ENCODE measurements at places on chromosomes 2 and 18.

DNA sequence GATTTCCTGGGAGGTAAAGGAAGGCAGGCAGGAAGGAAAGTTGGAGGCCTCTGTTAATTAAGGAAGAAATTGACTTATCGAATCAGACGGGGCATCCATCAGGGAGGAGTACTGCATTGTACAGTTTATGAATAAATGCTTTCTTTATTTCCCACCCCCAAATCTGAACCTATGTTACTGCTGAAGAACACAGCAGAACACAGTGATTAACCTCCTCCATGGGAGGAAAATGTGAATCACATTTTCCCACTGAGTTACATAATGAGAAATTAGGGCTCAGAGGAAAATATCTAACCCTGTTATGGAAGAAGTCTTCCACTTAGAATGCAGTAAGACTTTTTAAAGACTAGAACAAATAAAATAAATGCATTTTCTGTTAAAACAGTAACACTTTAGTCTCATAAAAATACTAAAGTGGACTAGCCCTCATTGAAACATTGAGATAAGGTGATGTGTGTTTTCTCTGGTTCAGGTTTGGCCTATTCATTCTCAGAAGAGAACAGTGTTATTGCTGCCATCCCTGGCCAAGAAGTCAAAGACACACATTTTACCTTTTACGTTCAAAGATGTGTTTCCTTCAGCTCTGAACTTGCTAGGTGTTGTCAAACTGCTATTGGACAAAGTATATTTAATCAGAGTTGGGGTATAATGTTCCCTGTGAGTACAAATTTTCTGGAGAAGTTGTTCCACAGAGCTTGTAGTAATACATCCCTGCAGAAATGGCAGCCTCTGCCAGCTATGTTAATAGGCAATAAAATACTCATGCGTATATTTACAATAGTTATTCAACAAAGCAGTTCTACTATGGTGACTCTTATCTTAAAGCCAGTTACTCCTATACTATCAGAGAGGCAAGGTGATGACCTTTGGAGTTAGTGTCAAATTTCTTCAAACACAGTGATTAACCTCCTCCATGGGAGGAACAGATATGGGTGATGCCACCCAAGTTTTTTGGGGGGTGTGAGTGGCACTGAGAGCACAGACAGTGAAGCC is 11.1 kb downstream of the DNAH6 start:
- no peak for DNase-seq

DNA sequence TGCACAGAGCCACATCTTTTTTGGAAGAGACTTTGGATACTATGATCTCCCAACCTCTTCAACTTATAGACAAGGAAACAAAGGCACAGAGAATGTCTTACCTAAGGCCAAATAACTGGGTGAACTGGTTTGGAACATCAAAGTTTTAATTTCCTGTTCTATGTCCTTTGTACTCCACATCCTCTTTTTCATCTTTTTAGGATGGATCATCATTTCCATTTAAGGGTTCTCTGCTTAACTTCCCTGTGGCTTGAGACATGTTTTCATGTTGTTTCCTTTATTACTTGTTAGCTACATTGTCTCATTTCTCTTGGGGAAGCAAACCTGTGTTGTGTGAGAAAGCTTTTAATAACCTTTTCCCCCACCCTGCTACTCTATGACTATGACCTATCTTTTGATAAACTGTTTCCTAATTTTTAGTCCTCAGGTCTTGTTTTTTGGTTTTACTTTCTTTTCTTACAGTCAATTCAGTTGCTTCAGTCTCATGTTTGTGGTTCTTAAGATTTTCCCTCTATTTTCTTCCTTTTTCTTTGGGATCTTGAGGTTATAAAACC is 22.5 kb upstream of the RMND5A start:
- DNase-seq: no peak

GRCh38 chr2:202566286-202566685 is 68.5 kb upstream of the FAM117B start:
- DNase-seq: no peak

DNA sequence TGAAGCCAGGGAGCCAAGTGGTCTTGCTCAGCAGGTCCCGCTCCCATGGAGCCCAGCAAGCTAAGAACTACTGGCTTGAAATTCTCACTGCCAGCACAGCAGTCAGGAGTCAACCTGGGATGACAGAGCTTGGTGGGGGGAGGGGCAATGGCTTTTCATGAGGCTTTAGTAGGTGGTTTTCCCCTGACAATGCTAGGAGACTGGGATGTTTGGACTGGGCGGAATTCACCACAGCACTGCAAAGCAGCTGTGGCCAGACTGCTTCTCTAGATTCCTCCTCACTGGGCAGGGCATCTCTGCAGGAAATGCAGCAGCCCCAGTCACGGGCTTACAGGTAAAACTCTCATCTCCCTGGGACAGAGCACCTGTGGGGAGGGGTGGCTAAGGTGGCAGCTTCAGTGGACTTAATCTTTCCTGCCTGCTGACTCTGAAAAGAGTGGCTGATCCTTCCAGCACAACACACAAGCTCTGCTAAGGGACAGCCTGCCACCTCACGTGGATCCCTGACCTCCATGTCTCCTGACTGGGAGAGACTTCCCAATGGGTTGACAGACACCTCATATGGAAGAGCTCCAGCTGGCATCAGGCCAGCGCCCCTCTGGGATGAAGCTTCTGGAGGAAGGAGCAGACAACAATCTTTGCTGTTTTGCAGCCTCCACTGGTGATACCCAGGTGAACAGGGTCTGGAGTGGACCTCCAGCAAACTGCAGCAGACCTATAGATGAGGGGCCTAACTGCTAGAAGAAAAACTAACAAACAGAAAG is 349.7 kb upstream of the ST6GAL2 start:
- no peak for DNase-seq

DNA sequence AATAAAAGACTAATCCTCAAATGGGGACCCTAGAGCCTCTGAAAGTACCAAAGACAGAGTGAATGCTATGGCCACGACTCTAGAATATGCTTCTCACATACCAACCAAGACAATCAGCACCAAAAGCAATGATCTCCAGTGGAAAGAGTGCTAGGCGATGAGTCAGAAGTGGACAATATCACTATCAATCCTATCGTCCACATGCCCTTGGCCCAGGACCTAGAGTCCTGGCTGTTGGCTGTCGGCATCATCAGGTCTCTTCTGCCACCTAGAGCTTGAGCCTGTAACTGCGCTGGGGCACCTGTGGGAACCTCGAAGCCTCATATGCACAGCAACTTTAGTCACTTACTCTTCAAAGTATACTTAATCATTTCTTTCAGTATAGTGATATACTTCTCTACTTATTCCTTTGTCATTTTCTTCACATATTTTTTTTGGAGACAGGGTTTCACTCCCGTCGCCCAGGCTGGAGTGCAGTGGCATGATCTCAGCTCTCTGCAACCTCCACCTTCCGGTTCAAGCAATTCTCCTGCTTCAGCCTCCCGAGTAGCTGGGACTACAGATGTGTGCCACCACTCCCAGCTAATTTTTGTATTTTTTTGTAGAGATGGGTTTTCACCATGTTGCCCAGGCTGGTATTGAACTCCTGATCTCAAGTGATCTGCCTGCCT is 29.7 kb downstream of the NOL10 start:
- DNase-seq: no peak

- no peak for DNase-seq
Measured at GRCh38 chr18:21300035-21300907, 58.2 kb downstream of the GREB1L start.

- no peak for DNase-seq
Measured at GRCh38 chr2:85854166-85854509, 34.7 kb downstream of the ST3GAL5 start.

DNA sequence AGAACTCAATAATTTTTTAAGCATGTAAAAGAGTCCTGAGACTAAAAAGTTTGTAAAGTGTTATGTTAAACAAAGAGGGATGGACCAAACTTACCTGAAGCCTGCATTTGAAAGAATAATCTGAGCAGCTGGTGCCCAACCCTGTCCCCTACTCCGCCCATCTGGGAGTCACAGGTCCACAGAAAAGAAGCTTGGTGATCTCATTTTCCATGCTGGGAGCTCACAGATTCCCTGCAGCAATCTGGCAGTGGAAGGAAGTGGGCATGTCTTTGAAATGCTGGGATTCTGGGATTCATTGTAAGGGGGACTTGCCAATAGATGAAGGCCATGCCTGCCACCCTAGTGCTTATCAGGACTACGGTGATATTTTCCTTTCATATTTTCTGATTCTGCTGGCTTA is 17.9 kb downstream of the CDH2 start:
- no peak for DNase-seq

- no peak for DNase-seq
Measured at GRCh38 chr18:45945669-45946068, 21.5 kb downstream of the EPG5 start.

DNA sequence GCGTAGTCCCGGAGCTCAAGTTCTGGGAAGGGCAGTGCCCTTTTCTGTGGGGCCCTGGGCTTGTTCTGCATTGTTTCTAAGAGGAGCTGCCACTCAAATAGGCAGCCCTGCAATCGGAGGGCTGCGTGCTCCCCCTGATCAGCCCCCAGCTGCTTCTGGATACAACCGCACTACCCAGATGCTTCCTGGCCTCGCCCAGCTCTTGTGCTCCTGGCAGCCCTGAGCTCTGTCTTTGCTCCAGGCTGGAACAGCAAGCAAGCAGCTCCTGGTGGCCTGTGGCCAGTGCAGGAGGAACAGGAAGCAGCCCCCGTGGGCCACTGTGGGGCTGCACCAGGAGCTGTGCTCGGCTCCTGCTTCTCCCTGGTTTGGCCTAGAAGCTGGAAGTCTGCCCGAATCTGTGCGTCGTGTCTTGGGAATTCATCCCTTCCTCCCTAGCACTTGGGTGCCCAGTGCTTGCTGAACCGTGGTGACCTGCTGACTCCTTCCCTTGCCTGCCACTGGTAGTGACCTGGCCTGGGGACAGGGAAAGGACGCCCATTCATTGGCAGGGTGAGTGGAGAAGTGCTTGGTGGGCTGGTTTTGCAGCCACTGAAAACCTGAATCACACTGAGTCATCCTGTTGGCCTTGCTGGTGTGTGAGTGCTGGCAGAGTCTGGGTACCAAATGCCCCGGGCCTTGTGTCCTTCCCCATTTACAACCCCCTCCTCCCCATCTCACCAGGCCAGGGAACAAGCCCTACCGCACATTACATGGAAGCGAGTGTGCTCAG is 27.3 kb upstream of the NTSR2 start:
- DNase-seq: no peak

- DNase-seq: no peak
Measured at GRCh38 chr2:53708988-53709387, 58.6 kb upstream of the CHAC2 start.

DNA sequence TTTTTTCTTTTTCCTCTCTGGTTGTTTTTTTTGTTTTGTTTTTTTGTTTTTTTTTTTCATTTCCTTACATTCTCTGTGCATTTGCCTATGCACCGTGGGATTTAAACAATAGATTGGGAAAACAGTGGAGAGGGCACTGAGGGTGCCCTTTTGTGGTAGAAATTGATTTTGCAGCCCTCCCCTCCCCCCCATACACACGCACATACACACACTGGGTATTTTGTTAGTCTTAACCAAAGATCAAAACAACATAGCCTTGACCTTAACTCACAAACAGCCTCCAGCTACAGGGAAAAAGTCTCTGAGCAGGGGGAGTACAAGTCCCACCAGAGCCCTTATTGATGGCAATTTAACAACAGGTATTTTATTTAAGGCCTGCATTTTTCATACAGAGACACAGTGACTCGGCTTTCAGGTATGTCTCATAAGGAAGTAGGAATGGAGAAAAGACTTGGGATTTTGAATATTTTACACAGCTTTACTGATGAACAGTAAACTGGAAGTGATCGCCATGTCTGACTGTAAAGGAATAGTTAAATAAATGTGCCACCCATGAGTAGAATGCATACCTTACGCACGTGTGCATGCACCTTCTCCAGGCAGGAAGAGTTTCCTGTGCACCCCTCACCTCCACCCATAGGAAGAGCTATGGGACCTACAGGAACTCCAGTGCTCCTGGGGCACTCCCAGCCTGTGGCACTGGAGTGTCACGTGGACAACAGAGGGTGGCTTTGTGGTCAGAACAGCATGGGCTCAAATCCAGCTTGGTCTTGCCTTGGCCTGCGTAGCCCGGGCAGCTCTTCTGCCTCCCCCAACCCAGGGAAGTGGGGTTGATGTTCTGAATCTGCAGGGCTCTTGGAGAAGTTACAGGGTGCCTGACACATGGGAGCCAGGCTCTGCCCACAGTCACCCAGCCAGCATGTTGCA is 266.4 kb downstream of the ANAPC1 start:
- DNase-seq: no peak

GRCh38 chr2:107380912-107381311 is 445.8 kb upstream of the RGPD4 start:
- DNase-seq: no peak

GRCh38 chr2:202778217-202778616 is 93.3 kb downstream of the ICA1L start:
- DNase-seq: no peak

- DNase-seq: no peak
Measured at GRCh38 chr2:974054-974453, 23.4 kb downstream of the SNTG2 start.

DNA sequence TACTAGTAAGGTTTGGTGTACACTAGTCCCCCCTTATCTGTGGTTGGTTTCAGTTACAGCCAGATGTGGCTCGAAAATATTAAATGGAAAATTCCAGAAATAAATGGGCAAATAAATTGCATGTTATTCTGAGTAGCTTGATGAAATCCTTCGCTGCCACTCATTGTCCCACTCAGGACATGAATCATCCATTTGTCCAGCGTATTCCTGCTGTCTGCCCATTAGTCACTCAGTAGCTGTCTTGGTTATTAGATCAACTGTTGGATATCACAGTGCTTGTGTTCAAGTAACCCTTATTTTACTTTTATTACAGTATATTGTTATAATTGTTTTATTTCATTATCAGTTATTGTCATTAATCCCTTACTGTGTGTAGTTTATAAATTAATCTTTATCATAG is 21.7 kb downstream of the ZDBF2 start:
- no peak for DNase-seq

- peak; percentile 33 for DNase-seq
Measured at GRCh38 chr2:113890253-113891235, 655 bp downstream of the ACTR3 start.

- DNase-seq: no peak
Measured at GRCh38 chr18:79519751-79520477, 124.2 kb downstream of the NFATC1 start.

GRCh38 chr2:30768708-30769480 is 38.4 kb downstream of the CAPN13 start:
- DNase-seq: no peak
